GM23248 (cell line): ENCODE measurements at places on chromosomes 6 and 20. TPM values are rescaled to one million over a fixed set of nuclear protein-coding genes. Genes with fewer than 3 reads are reported as not detected.

NKAIN2 gene
- not detected in 2 replicates for polyA plus RNA-seq

DNA sequence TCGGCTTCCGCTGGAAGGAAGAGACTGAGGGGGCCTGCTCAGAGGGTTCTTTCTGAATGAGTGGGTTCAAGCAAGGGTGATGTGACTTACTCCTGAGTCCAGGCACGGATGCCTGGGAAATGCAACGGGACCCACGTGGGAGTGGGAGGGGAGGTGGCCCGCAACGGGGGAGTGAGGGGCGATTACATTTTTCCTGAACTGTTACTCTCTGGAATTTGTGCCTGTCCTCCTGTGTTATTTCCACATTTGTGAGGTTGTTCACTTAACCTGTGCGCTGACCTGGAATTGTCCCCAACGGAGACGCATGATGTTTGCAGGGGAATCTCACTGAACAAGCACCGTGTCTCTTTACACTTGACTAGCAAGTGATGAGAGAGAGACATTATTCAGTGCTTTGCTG is 209.4 kb downstream of the CDH4 start:
- no peaks in the 10 kb centered on the region; the same call in 1 of the 2 replicates for H3K27me3 ChIP-seq
- H3K27ac ChIP-seq = no peak overlapping the region
- H3K4me3 ChIP-seq = no peak overlapping the region
- H3K4me1 ChIP-seq = no peaks in the 10 kb centered on the region
- no peaks in the 10 kb centered on the region for H3K36me3 ChIP-seq
- no peak for DNase-seq

- H3K4me3 ChIP-seq = no peak overlapping the region
- H3K36me3 ChIP-seq = 0 out of 2 replicates have a peak, but pooled peaks cover 6% of the 10 kb centered on the region
- peaks cover 33% of the 10 kb centered on the region for H3K4me1 ChIP-seq
- DNase-seq = no peak
These were observed 10.2 kb upstream of the BEND6 start for GRCh38 chr6:56944661-56945060.

DNA sequence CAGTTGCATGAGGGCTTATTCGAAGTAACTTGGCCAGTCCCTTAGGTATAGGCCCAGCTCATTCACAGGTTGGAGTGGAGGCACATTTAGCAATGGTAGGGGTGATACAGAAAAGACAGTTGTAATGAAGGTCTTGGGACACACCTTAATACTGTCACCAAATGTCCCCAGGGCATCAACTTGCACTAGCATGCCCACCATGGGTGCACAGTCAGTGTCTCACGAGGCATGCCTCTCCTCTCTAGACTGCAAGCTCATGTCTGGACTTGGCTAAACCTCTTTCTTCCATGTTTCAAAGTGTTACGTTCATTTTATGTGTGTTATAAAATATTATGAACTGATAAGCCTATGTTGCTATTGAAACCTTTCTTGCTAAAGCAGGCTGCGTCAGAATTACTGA is 124.0 kb upstream of the ECI2 start:
- H3K36me3 ChIP-seq = no peaks in the 10 kb centered on the region
- H3K4me3 ChIP-seq = no peak overlapping the region
- H3K27me3 ChIP-seq = no peaks in the 10 kb centered on the region
- H3K4me1 ChIP-seq = peaks cover 5% of the 10 kb centered on the region; the same call in 1 of the 2 replicates
- no peak for DNase-seq

NRN1 gene
- 50.5 and 51.8 TPM in 2 replicates for polyA plus RNA-seq

RNF144B gene
- polyA plus RNA-seq = 2.6 and 2.7 TPM in 2 replicates

GRCh38 chr6:168374051-168374502 is 54.5 kb upstream of the DACT2 start:
- DNase-seq = no peak
- H3K27ac ChIP-seq = no peak overlapping the region
- H3K27me3 ChIP-seq = no peaks in the 10 kb centered on the region
- H3K4me1 ChIP-seq = no peaks in the 10 kb centered on the region
- no peak overlapping the region for H3K4me3 ChIP-seq
- H3K36me3 ChIP-seq = no peaks in the 10 kb centered on the region

GRCh38 chr6:14783594-14783993 is 462.3 kb upstream of the JARID2 start:
- no peaks in the 10 kb centered on the region for H3K36me3 ChIP-seq
- H3K4me3 ChIP-seq = no peak overlapping the region
- H3K27ac ChIP-seq = no peak overlapping the region
- no peaks in the 10 kb centered on the region for H3K4me1 ChIP-seq
- no peak for DNase-seq
- no peaks in the 10 kb centered on the region for H3K27me3 ChIP-seq

- no peak overlapping the region for H3K4me3 ChIP-seq
- no peak overlapping the region for H3K27ac ChIP-seq
These were observed 15.7 kb upstream of the MRAP2 start for GRCh38 chr6:84017709-84018452.

- DNase-seq = no peak
- H3K27ac ChIP-seq = no peak overlapping the region
- peaks cover 9% of the 10 kb centered on the region for H3K4me1 ChIP-seq
- H3K27me3 ChIP-seq = no peaks in the 10 kb centered on the region
These were observed 3.3 kb downstream of the TRMT11 start for GRCh38 chr6:125989631-125990030.
